ENCODE measurements at places on chromosomes 3 and 15.

DNA sequence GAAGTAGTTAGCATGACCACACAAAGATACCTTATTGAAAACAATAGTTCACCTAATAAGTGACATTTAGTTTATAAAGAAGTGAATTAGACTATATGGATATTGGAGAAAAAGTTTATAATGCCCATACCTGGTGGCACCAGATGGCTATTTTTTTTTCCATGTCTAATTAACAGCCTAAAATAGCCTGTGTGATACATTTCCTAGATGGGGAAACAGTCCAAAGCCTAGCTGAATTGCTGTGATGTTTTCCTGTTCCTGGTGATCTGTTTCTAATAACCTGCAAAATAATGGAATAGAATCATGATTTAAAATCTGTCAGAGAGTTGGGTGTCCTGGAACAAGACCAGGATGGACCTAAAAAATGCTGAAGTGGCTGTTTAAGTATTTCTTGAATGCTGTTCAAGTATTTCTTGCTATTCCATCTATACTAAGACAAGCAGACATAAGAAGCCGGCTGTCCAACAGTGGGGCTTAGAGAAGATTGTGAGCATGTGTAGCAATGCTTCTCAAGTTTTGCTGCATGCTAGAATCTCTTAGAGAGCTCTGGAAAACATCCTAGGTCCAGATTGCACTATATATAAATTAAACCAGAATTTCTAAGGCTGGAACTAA is 31.3 kb downstream of the LRRC3B start:
- no peak for DNase-seq

- DNase-seq = no peak
Measured at GRCh38 chr3:155809181-155809580, 3.1 kb upstream of the C3orf33 start.

DNA sequence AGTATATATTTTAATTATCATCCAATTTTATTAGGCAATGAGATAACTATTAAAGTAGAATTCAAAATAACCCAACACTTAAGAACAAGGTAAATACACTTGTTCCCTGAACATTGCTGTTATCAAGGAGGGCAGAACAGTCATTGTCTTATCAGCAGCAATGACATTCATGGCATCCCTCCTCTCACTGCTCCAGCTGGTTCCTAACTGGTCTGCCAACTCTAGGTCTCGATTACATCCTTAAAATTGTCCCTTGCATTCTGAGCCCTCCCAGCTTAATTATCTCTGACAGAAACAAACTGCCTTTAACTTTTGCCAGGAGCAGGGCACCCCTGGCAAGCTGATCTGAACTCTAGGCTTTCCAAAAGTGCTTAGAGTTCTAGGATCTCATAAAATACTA is 14.0 kb upstream of the DYNC1LI1 start:
- no peak for DNase-seq

DNA sequence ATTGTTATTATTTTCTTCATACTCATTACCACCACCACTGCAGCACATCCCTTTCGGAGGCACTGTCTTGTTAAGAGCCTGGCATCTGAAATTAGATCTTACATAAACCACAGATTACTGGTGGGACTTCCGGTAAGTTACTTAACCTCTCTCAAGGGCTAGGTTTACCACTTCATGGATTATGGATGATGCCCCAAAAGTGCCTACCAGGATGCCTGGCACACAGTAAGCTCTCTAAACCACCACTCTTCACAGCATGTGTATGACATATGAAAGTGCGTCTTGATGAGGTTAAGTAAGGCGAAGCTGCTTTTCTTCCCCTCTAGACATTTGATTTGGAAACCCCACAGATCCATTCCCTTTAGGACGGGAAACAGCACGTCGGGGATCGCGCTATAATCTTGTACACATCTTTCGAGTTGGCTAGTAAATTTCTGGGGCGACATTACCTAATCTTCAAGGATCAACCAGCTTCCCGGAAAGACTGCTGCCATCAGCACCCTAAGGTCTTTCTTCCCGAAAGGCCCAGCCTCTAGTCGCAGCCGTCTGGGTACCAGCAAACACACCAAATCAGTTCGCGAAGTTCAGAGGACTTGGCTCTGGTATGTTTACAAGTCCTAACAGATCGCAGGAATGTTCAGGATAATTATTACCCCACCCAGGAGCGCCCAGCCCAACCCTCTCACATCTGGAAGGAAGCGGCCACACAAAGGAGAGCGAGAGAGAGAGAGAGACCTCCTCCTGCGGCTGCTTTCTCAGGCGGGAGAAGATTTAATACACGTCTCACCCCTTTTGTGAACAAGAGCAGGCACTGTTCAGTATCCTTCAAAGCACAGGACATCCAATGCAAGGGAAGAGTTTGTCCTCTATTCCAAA is 155.1 kb upstream of the FRMD4B start:
- DNase-seq = no peak

DNA sequence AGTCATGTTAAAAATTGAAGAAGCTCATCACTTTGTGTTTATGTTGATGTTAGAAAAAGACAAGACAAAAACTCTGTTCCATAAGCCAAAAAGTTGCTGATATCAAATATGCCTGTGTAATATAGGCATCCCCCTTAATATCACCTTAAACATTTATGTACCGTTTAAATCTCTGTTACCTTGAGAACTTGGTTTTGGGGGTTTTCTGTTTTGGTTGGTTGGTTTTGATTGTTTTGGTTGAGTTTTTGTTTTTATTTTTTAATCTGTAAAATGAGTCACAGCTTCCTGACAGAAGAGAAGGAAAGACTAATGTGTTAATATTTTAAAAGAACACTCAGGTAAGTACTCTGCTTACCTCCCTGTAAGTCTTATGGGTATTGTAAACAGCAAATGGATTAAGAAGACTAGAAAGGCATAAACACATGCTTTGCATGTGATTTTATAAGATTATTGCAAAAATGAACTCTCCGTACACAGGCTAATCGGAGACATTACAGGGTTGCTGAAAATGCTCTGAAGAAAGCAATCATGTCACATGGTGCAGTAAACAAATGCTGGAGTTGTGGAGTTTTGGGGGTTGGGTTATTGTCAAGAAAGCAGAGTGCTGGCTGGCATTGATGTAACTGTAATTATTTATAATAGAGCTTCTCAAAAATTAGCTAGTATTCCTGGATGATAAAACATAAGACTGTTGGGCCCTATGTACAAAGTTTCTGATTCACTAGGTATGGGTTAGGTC is 69.5 kb upstream of the MBNL1 start:
- no peak for DNase-seq

- DNase-seq = no peak
Measured at GRCh38 chr15:70815604-70816003, 38.4 kb downstream of the LARP6 start.

DNA sequence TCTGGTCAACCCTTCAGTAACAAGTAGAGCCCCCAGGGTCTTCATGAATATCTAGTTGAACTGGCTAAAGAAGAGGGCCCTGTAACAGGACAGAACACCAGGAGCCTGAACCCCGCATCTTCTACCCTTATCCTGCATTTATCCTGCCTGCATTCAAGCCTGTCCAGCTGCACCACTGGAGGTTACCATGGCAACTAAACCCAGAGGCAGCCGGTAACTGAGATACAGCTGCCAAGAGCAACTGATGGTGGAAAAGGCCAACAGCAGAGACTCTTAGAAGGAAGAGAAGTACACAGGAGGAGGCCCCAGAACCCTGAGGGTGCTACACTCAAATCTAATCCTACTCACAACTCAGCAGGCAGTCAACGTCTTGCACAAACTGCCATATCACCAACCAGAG is 3.7 kb upstream of the PRKAR2A start:
- DNase-seq = peak; percentile 13

- no peak for DNase-seq
Measured at GRCh38 chr3:41430391-41430790, 231.1 kb downstream of the CTNNB1 start.

DNA sequence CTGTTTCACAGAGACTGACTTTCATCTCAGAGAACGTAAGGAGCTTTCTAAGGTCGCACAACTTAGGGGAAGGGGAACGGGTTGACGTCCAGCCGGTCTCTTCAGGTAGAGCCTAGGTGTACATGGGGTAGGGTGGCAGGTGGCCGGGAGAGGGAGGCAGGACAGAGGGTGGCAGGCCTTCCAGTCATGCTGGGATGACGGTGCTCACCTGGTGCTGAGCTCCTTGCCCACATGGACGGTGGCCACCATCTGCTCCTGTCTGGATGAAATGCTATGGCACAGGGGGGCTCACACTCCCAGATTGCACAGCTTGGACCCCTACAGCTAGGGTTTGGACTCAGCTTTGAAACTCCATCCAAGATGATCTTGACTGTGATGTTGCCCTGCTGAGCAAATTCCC is 144.5 kb downstream of the ATP10A start:
- no peak for DNase-seq

GRCh38 chr3:69205385-69205784 is 83.0 kb upstream of the LMOD3 start:
- no peak for DNase-seq

- no peak for DNase-seq
Measured at GRCh38 chr3:50806031-50806430, 131.3 kb downstream of the DOCK3 start.

- no peak for DNase-seq
Measured at GRCh38 chr15:72153269-72154000, 35.2 kb downstream of the SENP8 start.

- no peak for DNase-seq
Measured at GRCh38 chr3:160401291-160402095, 2.0 kb downstream of the SMC4 start.

DNA sequence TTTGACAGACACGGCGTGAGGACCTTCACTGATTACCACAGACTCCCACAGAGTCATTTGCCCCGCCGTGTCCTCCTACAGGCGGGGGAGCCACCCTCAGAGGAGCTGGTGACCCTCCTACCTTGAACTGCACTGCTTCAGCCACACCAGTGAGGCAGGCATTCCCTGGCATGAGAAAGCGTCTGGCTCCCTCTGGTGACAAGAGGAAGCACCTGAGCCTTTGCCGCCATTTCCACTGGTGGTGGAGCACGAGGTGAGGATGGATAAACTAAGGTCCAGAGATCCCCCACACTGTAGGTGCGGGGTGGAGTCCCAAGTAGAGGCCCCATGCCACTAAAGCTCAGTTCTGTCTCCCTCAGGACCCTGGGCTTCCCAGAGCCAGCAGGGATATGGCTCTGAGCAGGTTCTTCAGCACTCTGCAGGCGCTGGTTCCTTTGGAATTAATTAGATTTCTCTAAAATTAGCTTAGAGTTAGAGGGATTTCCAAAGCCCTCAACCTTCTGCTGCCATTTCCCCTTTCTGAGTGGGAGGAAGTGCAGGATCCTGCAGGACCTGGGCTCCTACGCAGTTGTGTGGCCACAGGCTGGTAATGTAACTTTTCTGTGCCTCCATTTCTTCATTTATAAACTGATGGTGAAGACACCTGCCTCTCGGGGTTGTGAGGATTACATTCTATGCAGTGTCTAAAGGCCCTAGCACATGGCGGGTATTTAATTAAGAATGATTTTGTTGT is 224.0 kb downstream of the SLCO3A1 start:
- peak; percentile 34 for DNase-seq

- DNase-seq = no peak
Measured at GRCh38 chr3:171810629-171811294, 479 bp upstream of the PLD1 start.

DNA sequence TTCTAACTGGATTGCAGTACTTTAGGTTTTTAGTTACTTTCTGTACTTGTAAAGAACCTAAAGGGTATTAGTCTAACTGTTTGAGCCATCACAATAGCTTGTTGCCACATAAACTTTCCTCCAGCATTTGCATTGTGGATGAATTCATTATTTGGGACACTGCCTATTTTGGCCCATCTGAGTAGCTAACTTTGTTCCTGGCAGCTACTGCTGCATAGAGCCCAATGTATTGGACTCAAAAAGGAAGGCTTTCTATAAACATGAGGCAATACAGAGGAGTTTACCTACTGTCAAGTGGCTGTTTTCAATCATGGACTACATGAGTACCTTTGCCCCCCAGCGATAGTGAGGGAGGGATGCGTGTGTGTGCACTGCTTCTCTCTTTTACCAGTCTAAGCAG is 1.9 kb downstream of the ROBO2 start:
- no peak for DNase-seq

DNA sequence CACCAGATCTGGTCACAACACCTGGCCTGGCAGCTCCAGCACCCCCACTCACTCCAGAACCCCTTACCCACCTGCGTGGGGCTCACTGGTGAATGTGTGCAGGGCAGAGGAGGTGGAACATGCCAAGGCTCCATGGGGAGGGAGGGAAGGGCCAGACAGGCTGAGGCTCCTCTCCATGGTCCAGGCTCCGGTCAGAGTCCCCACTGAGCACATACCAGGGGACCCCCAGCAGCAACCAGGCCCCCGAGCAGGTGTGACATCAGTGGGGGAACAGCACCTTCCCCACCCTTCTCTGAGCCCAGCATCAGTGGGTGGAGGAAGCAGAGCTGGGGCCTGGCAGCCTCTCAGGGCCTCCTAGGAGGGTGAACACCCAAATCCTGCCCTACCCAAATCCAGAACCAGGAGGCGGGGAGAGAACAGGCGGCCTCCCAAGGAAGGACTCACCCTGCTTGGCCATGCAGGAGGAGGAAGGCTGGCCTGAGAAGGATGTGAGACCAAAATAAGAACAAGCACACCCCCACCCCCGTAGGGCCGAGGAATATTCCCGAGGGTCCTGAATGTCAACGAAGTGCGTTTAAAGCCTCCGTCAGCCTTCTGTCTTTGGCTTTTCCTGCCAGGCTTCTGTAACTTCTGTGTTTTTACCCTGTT is 1.1 kb upstream of the GP9 start:
- no peak for DNase-seq

GRCh38 chr3:107524841-107525643 is 2.3 kb downstream of the BBX start:
- DNase-seq = peak; percentile 5

- no peak for DNase-seq
Measured at GRCh38 chr15:44101944-44102343, 93.1 kb downstream of the FRMD5 start.

DNA sequence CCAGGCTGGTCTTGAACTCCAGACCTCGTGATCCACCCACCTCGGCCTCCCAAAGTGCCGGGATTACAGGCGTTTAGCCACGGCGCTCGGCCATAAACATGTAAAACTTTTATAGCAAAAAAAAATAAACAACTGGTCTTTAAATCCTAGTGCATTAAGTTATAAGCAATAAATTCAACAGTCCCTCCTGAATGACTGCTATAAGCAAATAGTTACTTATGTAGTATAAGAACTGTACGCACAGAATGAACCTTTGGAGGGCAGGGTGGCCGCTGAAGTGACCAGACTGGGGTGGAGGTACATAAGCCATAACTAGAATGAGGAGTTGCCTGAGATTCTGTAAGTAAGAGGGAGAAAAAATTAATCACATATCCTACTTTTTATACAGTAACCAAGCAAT is 12.6 kb downstream of the CCDC14 start:
- no peak for DNase-seq

GRCh38 chr3:20769430-20769829 is 583.4 kb upstream of the SGO1 start:
- no peak for DNase-seq

DNA sequence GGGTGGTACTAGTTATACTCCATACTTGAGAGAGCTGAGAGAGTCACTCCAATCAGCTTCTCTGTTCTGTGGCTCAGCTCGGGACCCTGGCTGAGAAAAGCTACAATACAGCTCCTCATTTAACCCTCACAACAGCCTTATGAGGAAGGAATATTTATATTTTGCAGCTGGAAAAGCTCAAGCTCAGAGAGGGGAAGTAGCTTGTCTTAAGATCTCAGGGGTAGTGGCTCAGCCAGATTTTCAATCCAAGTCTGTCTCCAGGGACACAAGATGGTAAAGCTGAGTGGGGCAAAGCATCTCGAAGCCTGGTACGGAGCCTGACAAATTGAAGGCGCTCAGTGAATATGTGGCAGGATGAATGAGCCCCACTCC is 14.8 kb downstream of the SCAMP2 start:
- no peak for DNase-seq
